SK-N-MC (cell line): ENCODE measurements at places on chromosomes 6 and 20.

DNA sequence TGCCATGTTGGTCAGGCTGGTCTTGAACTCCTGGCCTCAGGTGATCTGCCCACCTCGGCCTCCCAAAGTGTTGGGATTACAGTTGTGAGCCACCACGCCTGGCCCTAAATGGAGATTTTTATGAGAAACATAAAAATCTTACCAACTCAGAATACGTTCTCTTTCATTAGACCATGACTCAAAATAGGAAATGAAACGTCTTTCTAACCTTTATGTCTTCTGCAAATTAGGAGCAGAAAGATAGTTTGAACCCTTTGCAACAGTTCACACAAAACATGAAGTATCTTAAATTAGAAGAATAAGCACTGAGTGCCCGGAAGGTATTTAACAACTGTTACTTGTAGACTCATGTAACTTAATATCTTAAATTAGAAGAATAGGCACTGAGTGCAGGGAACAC is 48.3 kb downstream of the AHI1 start:
- DNase-seq = no peak

DNA sequence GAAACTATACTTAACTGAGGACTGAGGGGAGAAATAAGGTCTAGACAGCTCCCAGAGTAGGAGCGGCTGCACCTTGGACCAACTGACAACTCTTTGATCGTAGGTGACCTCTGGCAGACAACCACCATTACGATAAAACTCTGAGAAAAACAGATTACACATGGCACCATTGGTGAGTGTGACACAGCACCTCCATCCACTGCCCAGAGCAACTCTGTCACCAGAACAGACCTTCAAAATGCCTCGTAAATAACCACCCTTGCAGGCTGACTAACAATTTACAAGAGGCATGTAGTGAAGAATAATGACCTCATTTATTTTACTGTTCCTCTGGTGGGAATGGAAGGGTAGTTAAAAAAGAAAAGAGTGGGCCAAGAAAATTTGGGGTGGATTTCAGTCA is 64.2 kb downstream of the F13A1 start:
- no peak for DNase-seq

DNA sequence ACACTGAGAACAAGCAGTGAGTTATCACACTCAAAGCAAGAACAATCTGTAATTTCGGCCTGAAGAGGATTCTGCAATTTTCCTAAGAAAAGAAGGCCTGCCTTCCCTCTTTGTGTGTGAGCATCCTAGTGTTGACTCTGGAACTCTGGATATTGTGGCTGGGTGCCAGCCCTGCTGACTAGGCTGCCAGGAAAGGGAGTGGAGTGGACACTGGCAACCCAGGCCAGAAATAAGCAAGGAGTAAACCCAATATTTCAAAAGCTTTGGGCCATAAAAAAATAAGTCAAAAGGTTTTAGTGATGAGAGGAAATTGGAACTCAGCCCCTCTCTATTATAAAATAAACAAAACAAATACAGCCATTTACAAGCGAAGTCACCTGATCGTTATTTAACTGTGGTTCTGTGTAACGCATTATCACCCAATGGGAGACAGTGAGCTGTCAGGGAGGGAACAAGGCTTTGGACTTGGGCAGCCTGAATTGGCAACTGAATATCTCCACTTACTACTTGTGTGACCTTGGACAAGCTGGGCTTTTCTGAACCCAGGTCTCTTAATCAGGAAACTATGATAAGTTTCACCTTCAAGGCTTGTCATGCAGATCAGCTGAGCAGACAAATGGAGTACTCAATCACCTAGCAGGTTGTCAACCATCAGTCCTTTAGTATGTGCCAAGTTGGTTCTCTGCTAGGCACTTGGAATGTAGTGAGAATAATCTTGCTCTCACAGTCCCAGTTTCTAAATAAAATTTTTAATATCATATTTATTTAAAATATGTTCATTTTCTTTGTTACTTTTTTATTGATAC is 196.2 kb downstream of the PAX1 start:
- DNase-seq = no peak

- DNase-seq = no peak
Measured at GRCh38 chr6:36975231-36976006, 10.6 kb downstream of the MTCH1 start.

GRCh38 chr6:14270925-14271788 is 153.6 kb downstream of the CD83 start:
- no peak for DNase-seq

GRCh38 chr20:21203088-21203656 is 77.3 kb downstream of the KIZ start:
- no peak for DNase-seq

GRCh38 chr6:154989448-154989847 is 5.7 kb upstream of the TIAM2 start:
- no peak for DNase-seq

- DNase-seq = no peak
Measured at GRCh38 chr20:58094698-58095097, 133.8 kb downstream of the ANKRD60 start.

GRCh38 chr6:44166591-44167184 is 8.1 kb downstream of the CAPN11 start:
- DNase-seq = peak; percentile 30

DNA sequence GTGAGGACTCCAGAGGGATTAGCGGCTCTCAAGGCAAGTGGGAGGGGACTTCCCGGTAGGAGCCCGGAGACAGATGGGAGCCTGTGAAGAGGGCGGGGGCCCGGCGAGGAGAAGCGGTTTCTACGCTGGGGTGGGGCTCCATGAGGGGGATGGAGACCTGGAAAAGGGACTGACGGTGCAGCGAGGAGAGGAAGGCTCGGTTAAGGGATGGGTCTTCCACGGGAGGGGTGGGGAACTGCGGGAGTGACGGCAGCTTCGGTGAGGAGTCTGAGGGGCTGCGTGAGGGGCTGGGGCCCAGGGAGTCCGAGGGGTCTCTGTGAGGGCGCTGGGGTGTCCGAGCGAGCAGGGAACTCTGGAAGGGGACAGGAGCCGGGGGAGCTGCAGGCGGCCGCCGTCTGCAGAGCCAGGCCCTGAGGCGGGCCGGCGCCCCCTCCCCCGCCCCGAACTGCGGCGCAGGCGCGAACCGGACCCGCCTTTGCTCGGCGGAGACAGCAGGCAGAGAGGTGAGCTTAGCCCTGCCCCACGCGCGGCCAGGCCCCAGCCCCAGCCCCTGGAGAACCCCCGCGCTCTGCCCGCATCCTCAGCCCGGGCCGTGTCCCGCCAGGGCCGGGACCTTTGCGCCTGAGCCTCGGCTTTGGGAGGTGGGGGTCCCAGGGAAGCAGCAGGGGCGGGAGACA is at the start of gene NRSN2:
NRSN2 (plus strand) TSS at position 472 of the 677 bp plus-strand sequence. CDS start 2,533 bp downstream, outside the sequence.
- no peak for DNase-seq

- DNase-seq = no peak
Measured at GRCh38 chr20:57451795-57452661, 60.8 kb downstream of the RBM38 start.

- DNase-seq = peak; percentile 20
Measured at GRCh38 chr6:81562169-81562568, 190.3 kb downstream of the TENT5A start.

- no peak for DNase-seq
Measured at GRCh38 chr20:13291157-13291556, 70.1 kb downstream of the ISM1 start.

DNA sequence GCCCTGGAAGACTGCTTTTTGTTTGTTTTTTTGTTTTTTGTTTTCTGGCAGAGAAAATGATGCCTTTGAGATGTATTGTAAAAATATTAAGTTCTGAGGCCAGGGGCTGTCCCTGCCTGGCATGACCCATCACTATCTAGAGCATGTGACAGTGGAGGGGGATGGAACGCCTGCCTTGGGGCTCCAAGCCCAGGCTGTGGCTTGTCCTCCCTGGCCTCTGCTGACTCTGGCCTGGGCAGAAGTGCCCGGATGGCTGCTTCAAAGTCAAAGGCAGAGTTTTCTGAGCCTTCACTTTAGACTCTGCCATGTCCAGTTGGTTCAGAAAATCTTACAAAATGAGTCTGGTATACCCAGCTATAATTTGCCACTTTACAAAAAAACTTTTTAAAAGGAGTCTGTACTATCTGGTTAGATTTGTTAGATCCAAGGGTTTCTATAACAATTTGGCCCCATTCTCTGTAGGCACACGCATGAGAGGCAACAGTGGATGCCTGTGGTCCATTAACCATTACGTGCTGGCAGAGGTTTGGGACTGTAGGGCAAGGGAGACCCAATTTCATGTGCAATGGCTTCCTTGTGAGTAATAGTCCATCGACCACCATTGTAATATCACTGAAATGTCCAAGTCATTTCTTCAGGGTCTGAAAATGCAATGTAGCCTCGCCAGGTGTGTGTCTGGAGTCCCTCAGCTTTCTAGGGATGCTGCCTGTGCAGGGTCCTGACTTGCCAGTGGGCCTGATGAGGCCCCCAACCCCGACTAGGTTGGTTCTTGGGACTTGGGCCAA is 8.3 kb downstream of the PPP1R3G start:
- no peak for DNase-seq

GRCh38 chr20:38609815-38610214 is 8.2 kb downstream of the ARHGAP40 start:
- DNase-seq = no peak

GRCh38 chr6:33746651-33747100 is at the start of gene IP6K3:
TSS of gene IP6K3 (minus strand) at chr6:33746905. CDS start at chr6:33735476, 11,429 bp downstream.
- DNase-seq = no peak

- DNase-seq = no peak
Measured at GRCh38 chr6:1287103-1287591, 24.8 kb upstream of the FOXQ1 start.

- DNase-seq = no peak
Measured at GRCh38 chr6:90411292-90411781, 114.7 kb upstream of the BACH2 start.

DNA sequence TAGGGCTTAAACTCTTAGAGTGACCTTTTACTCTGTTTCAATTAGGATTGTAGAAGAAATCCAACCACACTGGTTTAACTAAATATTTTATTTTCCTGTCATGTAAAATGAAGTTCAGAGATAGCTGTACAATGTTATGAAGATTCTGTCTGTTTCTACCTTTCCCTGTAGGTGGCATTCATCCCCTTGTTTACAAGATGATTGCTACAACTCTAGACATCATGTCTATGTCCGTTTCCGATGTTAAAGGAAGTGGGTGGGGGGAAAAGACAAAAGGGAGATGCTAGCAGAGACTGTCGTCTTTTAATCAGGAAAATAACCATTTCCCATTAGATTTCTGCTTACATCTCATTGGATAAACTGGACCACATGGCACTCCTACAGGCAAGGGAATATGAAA is 30.9 kb upstream of the RIMS1 start:
- DNase-seq = peak; percentile 16

DNA sequence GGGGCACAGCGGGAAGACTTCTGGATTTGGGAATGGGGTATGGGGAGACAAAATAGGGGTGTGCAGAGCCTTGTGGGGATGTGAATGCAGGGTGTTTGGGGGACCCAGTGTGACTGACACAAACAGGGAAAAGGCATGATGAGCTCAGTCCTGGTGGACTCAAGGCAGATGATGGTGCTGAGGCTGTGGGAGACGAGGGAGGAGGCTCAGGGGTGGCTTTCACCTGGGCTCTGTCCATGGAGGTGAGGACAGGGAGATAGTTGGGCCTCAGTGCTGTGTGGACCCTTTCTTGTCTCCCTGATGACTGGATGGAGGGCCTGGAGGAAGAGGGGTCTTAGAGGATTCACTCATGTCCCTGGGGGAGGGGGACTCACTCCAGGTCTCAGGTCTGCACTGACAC is 26.2 kb upstream of the MICB start:
- no peak for DNase-seq

GRCh38 chr6:37173493-37174195 is 3.7 kb downstream of the PIM1 start:
- no peak for DNase-seq

GRCh38 chr6:168120390-168121302 is 41.6 kb upstream of the FRMD1 start:
- DNase-seq = no peak

- no peak for DNase-seq
Measured at GRCh38 chr6:168208854-168209253, 110.7 kb downstream of the DACT2 start.

- no peak for DNase-seq
Measured at GRCh38 chr6:14472986-14473337, 355.4 kb downstream of the CD83 start.

DNA sequence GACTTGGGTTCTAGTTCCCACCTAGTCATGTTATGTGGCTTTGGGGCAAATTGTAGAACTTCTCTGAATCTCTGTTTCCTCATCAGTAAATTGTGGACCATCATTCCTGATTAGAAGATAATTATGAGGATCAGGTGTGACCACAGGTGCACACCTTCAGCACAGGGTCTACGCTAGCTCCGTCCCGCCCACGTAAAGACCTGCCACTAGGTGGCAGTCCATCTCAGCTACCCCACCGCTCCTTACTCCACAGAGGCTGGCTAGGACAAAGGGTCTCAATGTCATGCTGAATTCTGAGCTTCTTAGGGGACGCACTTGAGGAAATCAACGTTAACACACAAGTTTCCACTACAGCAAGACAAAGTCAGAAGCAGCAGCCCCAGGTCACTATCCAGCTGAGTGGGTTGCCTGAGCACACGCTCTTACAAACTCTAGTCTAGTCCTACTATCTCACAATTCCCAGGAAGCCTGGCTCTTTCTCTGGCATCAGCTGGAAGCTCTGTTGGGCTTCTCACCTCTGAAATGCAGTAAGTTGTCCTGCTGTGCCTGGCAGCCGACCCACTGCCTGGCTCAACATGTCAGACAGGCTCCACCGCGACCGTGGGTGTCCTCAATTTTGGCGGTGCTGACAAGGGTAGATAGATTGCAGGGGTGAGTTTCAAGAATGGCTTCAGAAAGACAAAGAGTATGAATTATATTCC is 2.0 kb upstream of the PLCG1 start:
- no peak for DNase-seq

DNA sequence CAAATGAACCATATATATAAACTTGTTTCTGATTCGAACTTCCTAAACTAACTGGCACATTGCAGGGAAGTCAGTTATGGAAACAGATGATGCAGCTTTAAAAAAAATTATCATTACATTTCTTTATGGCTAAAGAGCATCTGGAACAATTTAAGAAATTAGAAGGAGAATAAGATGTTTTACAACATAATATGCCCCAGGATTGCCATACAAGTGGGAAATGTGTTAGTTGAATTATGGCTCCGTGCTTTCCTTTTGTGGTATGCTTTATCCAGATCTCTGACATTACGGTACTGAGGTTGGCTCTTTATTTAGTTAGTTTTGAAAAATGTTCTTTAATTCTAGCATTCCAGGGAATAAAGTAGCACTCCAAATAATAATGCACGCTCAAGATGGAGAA is 343.0 kb upstream of the ZFP64 start:
- peak; percentile 40 for DNase-seq

- no peak for DNase-seq
Measured at GRCh38 chr6:139587469-139587868, 213.0 kb upstream of the CITED2 start.

GRCh38 chr6:166441325-166442078 is 58.8 kb upstream of the MPC1 start:
- DNase-seq = no peak
